HS-5 (cell line): ENCODE measurements at places on chromosomes 6 and 20.

DNA sequence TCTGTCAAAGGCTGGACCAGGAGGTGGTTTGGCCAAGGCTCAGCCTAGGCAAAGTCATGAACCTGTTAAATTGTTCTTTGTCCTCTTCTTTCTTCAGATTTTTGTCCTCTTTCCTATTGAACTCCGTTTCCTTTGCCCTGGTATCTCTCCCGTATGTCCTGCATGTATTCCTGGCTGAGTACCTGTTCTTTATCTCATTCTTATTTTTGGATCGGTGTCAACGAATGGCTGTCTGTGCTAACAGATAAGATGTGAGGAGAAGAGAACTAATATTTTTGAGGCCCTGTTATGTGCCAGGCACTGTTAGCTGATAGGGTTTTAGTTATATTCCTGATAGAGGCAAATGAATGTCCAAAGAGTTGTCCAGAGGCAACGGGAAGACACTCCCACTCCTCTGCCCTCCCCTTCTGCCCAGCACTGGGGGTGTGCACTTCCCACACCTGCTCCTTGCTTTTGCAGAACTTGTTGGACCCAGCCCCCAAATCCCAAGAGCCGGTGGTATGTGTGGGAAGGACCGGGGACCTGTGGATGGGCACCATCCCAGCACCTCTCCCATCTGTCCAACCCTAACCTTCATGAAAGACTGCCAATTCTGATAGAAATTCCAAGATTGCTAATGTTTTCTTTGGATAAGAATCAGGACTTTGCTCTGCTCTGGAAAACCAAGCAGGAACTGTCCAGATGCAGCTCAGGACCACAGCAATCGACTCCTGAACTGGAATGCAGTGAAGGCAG lies 20.6 kb downstream of the MMP24OS start:
- no peak for DNase-seq

DNA sequence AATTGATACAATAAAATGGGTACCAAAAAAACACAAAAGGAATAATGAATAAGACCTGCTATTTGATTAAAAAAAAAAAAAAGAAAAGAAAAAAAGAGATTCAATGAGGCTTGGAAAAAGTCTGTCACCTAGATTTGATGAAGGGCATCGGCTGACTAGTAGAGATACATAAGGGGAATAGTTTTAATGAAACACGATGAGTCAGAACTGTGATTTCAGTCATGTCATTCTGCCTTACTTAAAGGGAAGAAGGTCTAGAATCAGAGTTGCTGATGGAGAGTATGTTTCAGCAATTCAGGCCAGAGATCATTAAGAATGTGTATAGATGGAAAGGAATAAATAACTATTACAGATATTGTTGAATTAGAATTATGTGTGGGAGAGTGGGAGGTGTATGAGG lies 565.9 kb upstream of the RNF217 start:
- no peak for DNase-seq

DNA sequence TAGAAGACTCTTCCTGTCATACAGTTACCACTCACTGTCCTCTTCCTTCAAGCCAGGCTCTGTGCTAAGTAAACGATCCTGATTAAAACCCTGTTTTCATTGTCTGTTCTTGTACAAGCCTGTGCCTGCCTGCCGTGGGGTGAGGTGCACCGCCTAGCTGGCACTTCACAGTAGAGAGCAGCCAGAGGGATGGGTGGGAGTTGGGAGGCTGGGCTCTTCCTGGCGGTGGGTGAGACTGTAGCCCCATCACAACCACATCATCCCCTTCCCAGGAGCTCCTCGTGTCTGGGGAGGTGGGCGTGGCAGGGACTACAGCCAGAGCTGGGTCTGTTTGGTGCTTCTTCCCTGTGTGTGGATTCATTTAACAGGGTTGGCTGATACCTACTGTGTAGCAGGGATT lies 382.0 kb downstream of the TAF4 start:
- no peak for DNase-seq

DNA sequence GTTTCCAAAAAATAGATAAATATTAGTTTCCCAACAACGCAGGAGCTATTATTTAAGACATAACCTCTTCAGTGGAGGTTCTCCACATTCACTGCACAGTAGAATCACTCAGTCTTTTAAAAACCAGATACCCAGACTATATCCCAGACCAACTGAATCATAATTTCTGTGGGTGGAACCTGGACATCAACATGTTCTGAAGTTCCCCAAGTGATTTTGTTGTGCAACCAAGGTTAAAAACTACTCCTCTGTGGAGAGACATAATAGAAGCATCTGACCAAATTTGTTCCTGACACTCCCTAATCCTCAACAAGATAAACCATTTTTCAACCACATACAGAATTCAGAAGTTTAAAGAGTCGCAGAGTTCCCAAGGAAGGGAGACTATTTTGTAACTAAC lies 42.3 kb downstream of the STK38 start:
- no peak for DNase-seq

DNA sequence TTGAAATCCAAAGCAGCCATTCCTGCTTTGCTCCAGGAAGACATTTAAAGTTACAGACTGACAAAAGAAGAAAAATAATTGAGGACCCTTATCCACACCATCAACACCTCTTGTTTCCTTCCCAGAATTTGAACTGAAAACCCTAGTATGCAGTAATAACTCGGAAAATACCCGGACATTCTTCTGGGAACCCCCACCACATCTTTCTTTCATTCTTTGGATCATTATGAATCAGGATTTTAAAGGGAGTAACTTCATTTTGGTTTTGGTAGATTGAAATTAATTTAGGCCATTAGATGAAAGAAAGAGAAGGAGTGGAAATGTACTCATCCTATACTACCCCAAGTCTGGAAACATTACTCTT lies 213.8 kb upstream of the MARCKS start:
- no peak for DNase-seq
